IMR-90 (cell line): ENCODE measurements at places on chromosomes 7 and 10. TPM values are rescaled to one million over a fixed set of nuclear protein-coding genes. Genes with fewer than 3 reads are reported as not detected.

Gene ANXA7
- total RNA-seq: 102 and 120 TPM in 2 replicates

Gene SORCS1
- total RNA-seq: under 0.01 TPM in 1 of 2 replicates, not detected in the other

Gene MOSPD3
- 2.2 and 2.3 TPM in 2 replicates for total RNA-seq

GRCh38 chr7:5334671-5335070 lies 51.9 kb downstream of the SLC29A4 start:
- DNase-seq: no peak

- DNase-seq: peak; percentile 66
These were observed 26.7 kb downstream of the TBC1D12 start for GRCh38 chr10:94428766-94429707.

DNA sequence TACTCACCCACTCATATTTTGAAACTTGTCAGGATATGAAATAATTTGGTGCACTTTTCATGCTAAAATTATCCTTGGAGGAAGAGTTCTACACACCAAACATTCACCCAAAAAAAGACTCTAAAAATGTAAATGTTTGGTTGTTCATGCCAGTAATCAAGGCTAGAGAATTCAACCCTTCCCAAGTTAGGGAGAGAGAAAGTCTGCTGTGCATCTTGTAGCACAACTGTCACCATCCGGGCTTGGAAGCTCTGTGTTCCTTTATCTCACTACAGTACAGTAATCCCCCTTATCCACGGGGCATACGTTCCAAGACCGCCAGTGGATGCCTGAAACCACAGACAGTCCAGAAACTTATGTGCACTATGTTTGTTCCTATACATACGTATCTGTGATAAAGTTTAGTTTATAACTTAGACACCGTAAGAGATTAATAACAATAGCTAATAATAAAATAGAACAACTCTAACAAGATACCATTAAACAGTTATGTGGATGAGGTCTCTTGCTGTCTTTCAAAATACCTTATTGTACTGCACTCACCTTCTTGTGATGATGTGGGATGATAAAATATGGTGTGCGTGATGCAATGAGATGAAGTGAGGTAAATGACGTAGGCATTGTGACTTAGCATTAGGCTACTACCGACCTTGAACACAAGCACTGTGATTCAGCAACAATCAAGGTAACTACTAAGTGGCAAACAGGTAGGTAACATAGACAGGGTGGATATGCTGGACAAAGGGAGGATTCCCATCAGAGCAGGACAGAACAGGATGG lies 24.6 kb upstream of the HECTD2 start:
- DNase-seq: no peak

- no peak for DNase-seq
These were observed 58.0 kb downstream of the ADK start for GRCh38 chr10:74208997-74209396.

- DNase-seq: no peak
These were observed 2.5 kb downstream of the IGFBP3 start for GRCh38 chr7:45918556-45918955.

GRCh38 chr10:76454506-76455140 lies 1023.2 kb downstream of the LRMDA start:
- no peak for DNase-seq

DNA sequence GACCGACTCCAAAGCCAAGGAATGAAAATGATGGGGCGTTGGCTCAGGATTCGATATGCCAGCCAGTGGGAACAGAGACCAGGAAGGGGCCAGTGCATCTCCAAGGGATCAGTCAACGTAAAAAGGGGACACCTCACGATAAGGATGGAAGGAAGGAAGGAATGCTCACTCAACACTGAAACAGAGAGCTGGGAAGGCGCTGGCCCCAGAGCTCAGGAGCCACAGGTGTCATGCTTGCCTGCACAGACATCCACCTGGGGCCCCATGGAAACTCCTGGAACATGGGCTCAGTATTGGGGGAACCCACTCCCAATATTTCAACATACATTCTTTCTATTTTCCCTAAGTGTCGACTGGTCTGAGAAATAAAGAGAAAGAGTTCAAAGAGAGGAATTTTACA lies 5.3 kb downstream of the MMRN2 start:
- DNase-seq: no peak

- no peak for DNase-seq
These were observed 13.5 kb downstream of the ZNF503 start for GRCh38 chr10:75388082-75388481.

GRCh38 chr7:25789701-25790640 lies 362.0 kb upstream of the NFE2L3 start:
- no peak for DNase-seq

- peak; percentile 65 for DNase-seq
These were observed 48.6 kb downstream of the MCU start for GRCh38 chr10:72740528-72740927.

GRCh38 chr10:17235136-17235535 lies 7.1 kb downstream of the VIM start:
- DNase-seq: no peak

DNA sequence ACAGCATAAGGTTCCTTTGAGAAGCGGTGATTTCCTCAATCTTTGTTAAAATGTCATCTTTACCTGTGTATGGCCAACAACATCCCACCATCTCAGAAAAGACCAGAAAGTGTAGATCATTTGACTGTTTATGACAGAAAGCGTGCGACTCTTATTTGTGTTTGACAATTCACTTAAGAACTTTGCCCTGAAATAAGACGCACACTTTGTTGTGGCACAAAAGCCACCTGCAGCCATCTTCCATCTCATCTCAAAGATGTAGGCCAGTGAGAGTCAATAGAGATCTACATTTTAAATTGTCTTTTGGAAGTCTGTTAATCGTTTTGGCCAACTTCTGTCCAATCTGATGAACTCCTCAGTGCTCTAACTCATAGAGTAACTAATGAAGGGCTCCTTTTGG lies 114.0 kb downstream of the CALN1 start:
- no peak for DNase-seq
